ENCODE measurements at places on chromosomes 11 and 22.

DNA sequence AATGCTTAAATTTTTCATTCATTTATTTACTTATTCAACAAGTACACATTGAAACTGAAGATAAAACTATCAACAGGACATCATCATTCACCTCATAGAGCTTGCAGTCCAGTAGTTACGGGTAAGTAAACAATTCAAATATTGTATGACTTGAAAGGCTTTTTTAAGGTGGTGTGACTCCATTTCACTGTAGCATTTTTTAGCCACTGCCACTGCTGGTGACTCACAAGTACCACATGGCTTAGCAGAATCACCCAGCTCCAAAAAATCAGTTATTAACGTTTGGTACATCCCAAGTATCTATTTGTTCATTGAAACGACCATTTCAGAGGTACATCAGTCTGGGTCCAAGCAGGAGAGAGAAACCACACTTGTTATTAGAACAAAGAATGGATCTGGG is 427.9 kb upstream of the DDI1 start:
- no peak for DNase-seq

DNA sequence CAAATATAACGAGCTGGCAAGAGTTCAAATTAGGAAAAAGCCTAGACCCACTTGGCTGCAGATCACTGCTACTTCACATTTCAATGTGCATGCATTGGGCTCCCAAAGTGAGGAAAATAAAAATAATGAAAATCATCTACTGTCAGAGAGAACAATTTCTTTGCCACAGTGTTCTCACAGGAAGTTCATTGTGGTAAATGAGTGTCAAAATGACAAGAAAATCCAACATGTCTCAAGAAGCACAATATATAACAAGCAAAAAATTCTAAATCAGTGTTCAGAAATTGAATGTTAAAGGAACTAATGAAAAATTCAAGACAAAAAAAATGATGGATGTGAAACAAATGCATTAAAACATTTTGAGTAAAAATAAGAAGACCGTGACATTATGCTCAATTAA is 31.3 kb downstream of the RCN1 start:
- no peak for DNase-seq

DNA sequence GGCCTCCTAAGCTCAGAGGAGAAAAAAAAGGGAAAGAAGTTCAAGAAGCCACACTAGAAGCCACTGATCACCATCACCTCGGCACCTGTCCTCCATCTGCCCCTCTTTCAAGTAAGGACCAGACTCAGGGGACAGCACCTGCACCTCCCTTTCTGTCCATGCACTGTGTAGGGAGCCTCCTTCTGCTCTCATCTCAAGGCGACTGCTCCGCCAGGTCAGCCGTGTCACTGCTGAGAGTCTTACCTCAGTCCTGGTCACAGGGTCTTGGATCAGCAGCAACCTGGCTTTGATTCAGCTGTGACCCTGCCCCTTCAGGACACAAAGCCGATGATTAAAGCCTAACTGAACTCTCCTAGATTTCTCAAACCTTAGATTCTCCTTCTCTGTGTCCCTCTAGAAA is 101.5 kb downstream of the ZNF280B start:
- DNase-seq, result no peak

- DNase-seq, result no peak
Observed at GRCh38 chr11:32829157-32829679, 509 bp upstream of the PRRG4 start.

- DNase-seq, result no peak
Observed at GRCh38 chr22:31952472-31952871, 8.1 kb downstream of the YWHAH start.

GRCh38 chr11:114176321-114176720 is 116.8 kb downstream of the ZBTB16 start:
- DNase-seq, result no peak

DNA sequence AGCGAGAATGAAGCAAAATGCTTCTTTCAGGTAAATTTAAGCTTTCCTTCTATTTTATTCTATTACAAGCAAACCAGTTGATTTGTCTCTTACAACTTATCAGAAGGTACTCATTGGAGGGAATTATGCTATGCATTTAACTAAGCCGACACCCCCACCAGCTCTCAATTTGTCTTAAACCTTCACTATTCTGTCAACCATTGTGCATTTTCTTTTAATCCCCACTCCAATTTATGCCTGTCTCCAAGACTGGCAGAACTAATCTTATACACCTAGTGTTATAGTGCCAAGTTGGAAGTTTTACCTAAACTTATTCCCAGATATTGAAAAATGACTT is 12.5 kb downstream of the TAF1D start:
- no peak for DNase-seq

All from stimulated activated CD8-positive, alpha-beta memory T cell treated with anti-CD3 and anti-CD28 coated beads, Interleukin-7, amount 100 ng/mL, for 48 hours (primary cell).